ENCODE measurements at places on chromosomes 2 and 18. TPM values are rescaled to one million over a fixed set of nuclear protein-coding genes. Genes with fewer than 3 reads are reported as not detected.

DNA sequence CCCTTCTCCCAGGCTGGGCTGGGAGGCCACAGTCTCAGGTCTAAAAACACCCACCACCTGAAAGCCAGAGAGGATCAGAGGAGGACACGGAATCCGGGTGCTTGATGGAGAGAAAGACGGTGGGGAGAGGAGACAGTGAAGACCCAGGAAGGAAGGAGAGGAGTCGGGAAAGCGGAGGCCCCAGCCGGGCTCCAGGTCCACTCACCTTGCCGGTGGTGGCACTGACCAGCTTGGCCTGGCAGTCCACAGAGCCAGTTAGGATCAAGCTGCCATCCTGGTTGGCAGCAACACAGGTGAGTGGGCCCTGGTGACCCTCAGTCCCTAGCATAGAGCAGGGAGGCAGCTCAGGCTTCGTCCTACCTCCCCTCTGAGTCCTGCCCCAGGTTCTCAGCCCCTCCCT, 4.3 kb downstream of the AAMP start:
- no peak for DNase-seq

- peak; percentile 73 for DNase-seq
Observed at GRCh38 chr2:181354626-181355025, 102.6 kb upstream of the ITGA4 start.

- DNase-seq: peak; percentile 98
Observed at GRCh38 chr18:475202-476031, 25.1 kb downstream of the COLEC12 start.

DNA sequence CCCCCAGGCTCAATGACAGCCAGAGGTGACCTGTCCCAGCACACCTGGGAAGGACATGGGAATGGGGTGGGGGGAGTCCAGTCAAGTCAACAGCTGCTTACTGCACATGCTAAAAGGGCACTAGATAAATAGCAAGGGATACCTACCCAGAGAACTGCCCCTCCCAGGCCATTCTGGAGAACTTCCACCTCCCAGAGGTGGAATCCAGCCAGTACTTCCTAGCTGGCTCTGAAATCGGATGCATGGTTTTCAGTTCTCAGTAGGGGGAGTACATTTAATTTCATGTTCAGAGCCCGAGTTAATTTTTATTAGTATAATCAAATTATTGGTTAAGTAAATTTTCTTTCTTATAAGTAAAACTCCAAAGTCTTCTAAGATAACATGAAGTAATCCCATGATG, 28.9 kb upstream of the ITGA6 start:
- no peak for DNase-seq

DNA sequence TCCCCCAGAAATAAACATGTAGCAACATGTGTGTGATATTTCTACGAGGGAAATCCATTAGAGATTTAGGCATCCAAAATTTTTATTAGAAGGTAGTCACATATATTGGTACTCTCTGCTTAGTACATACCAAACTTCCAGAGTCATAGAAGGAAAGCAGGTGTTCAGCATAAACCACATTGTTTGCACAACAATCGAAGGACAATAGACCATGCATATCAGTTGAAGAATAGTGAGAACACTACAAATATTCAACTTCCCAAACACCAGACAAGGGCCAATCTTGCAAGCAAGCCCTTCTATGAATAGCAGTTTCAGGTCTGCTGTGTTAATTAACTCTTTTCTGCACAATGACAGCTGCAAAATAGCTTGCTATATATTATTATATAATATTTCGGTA, 702.2 kb downstream of the ERBB4 start:
- no peak for DNase-seq

DNA sequence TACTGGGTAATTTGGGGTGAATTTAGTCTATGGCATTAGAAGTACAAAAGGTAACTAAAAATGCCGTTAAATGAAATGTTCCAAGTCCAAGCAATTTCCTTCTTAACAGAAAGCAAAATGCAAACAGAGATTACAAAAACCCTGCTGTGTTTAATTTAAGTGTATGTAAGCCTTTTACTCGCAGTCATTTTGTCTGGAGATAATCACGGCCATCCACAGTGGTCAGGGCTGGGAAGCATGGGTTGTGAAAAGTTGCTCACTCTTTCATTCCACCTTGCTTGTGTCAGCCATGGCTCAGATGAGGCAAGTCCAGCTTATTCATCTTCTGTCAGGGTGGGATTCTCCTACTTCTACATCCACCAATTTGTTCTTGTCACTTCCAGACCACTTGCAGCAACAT, 983.6 kb upstream of the ZEB2 start:
- no peak for DNase-seq

- DNase-seq: no peak
Observed at GRCh38 chr18:26057344-26057773, 33.1 kb downstream of the SS18 start.

- DNase-seq: no peak
Observed at GRCh38 chr2:24793761-24794435, 673 bp downstream of the CENPO start.

GRCh38 chr2:177000061-177000714, 212.4 kb upstream of the HNRNPA3 start:
- DNase-seq: no peak

DNA sequence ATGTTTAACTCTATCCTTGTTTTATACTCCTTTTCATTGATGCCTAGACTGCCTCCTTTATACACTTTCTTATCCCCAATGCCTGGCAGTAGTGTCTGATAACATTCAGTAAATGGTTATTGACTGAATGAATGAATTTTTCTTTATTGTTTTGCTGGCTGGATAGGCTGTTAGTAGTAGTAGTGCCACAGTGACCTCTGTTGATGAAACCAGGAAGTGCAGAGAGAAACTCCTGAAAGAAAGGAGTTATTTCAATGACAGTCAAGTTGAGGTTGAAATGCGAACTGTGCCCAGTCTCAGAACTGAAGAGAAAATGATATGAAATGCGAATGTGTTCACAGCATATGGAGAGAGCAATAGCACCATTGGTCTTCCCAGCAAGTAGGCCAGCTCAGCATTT, 26.8 kb upstream of the SLC9A2 start:
- peak; percentile 41 for DNase-seq

DNA sequence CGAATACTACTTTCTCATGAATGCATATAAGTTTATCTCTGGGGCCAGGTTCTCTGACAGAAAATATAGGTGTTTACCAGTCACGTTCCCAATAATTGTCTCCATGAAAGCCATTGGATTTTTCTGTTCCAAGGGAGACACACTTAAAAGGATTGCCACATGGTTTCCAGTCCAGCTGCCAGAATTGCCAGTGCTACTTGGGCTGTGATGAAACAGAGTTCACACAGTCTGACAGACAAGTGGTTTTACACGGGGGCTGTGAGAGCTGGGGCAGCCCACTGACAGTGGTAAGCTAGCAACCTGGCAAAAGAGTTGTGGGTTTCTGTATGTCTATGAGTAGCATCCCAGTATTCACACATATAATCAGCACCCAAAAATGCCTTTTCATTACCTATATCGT, 27.7 kb upstream of the ATRAID start:
- DNase-seq: peak; percentile 49

DNA sequence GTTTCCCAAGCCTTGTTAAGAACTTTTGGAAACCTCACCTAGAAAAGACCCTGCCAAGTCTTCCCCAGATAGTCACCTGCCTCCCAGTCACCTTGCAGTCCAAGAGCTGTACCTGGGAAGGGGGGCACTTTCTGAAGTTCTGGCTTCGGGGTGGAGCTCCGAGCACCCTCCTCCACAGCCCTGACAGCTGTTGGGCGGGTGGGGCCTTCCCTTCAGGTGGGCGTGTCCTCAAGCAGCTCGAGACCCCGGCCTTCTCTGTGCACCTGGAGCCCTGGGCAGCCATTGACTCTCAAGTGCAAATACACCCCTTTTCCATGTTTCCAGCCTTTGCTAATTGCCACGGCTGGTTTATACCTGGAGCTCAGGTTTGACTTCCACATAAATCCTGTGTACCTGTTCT, 37.0 kb upstream of the IGFBP5 start:
- no peak for DNase-seq

GRCh38 chr18:41231681-41232080, 723.4 kb upstream of the PIK3C3 start:
- DNase-seq: no peak

DNA sequence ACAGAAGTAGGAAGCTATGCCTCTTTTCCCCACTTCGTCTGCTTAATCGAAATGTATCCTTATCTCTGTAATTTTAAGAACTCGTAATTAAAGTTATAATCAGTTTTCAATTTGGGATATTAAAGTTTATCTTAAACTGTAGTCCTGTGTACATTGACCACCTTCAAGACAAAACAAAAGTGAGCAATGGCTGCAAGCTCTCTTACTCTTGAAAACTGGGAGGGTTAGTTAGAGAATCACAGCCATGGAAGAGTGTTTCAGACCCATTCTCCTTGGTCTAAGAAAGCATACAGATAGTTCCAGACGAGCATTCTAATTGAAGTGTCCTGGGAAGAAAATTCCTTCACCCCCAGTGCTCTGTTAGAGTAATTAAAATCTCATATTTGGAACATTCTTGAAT, 2.0 kb downstream of the KCMF1 start:
- DNase-seq: no peak

DNA sequence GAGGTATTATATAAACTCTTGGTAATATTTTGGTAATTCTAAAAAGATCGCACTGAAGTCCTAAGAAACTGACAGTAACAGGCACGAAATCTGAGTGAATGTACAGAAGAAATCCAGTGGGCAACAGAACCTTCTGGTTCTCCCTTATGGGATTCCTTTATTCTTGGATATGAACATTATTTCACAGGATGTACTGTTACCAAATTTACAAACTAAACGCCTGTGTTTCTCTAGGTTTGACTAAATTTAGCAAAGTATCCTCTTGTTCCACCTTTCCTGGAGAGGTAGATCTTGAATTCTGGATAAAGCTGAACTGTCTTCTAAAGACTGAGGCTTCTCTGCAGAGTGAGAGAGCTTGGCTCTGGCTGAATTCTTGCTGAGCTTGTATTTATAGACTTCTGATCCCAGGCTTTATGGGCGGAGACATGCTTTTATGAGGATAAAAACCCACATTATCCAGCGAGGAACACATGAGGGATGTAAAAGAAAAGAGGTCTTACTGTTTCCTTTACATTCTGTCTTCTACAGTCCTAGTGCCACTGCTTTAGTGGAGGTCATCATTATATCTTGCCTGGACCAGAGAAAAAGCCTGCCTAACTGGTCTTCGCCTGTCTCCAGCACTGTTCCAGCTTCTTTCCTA, 220.8 kb downstream of the CDH2 start:
- DNase-seq: no peak

DNA sequence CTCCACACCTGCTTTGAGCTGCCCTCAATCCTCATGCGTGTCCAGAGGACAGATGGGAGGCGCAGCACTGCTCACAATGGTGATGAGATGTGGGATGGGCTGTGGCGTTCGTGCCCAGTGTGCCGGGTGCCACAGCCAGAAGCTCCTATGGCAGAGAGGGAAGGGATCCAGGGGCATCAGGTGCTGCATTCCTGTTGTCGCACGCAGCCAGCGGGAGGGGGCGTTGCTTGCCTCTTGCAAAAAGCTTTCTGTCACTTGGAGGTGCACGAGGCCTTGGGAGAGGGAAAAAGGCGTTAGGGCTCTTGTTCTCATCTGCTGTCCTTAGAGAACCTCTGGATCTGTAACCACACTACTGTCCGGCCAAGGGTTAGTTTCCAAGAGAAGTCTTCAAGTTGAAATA, 29.2 kb upstream of the ALLC start:
- no peak for DNase-seq

DNA sequence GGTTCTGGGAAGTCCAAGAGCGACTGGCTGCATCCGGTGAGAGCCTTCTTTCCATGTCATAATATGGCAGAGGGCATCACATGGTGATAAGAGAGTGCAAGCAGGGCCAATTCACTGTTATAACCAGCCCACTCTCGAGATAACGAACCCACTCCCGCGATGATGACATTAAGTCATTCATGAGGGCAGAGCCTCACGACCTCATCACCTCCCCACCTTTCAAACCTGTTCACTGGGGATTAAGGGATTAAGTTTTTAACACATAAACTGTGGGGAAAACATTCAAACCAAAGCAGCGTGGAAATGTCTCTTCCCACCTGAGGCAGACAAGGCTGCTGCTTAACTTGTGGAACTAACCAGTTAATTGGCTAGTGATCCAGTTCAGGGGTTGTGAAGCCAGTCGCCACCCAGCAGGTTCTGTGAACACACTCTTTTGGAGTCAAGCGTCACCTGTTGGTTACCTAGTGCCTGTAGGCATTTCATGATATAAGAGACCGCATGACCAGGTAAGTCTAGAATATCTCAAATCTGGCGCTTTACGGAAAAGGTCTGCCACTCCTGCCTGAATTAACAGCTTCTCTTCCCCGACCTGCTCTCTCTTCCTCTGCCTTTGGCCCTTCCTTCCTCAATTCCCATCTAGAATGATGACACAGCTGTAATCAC, 54.3 kb downstream of the EDAR start:
- no peak for DNase-seq

- DNase-seq: no peak
Observed at GRCh38 chr2:98869870-98870269, 66.2 kb downstream of the CRACDL start.

GRCh38 chr2:6784291-6784690, 81.4 kb downstream of the CMPK2 start:
- no peak for DNase-seq

DNA sequence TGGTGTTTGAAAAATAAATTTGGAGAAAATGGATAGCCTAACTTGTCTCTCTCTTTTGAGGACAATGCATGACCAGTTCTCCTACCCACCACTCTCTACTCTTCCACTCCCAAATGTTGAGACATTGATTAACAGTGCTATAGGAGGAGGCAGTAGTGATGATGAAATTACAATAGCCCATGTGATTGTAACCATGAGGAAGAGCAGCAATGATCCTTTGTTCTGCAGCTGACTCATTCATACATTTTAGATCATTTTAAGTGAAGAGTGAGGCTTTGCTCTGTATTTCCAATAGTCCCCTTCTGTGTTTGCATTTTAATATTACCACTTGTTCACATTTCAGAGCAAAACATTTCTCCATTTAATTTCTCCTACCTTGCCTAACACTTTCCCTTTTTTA, 592.3 kb downstream of the THSD7B start:
- no peak for DNase-seq

DNA sequence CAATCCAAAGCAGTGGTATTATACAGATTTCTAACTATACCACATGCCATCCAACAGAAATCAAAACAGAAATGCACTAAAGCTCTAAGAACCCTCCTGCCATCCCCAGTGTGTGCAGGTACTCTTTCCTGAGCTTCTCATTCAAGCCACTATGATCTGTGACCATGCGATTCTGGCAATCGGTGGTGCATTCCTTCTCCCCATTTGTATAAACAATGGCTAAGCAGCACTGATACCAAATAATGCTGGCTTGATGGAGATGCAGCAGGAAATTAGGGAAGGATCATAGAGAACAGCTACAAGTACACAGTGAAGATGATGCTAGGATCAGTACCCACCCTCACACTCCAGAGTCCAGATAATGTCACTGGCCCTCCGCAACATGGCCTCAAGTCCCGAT, 51.8 kb downstream of the PPP4R1 start:
- no peak for DNase-seq

GRCh38 chr2:218980735-218981389, 4.1 kb downstream of the FEV start:
- DNase-seq: no peak

Gene IGFBP5
- 334 TPM for total RNA-seq

Gene NT5DC4
- total RNA-seq: not detected

Gene SCYGR8
- total RNA-seq: not detected

Gene CYP27C1
- 0.41 TPM for total RNA-seq

Gene TEX44
- total RNA-seq: not detected

Gene TLX2
- total RNA-seq: not detected

Gene TUBA3E
- total RNA-seq: not detected

Gene HOXD9
- total RNA-seq: not detected

Gene C2orf72
- total RNA-seq: not detected

Measured in fibroblast of the aortic adventitia (primary cell).